ENCODE measurements at places on chromosomes 11 and 22.

- H3K4me1 ChIP-seq, result peaks cover 97% of the 10 kb centered on the region
- DNase-seq, result no peak
- peaks cover 4% of the 10 kb centered on the region for H3K36me3 ChIP-seq
Measured at GRCh38 chr22:23219822-23220484, 39.6 kb downstream of the BCR start.

- no peak overlapping the region for H3K27ac ChIP-seq
- no peaks in the 10 kb centered on the region for H3K4me1 ChIP-seq
- no peaks in the 10 kb centered on the region for H3K36me3 ChIP-seq
- no peak overlapping the region for H3K4me3 ChIP-seq
Measured at GRCh38 chr11:40974186-40974795, 485.2 kb downstream of the LRRC4C start.

DNA sequence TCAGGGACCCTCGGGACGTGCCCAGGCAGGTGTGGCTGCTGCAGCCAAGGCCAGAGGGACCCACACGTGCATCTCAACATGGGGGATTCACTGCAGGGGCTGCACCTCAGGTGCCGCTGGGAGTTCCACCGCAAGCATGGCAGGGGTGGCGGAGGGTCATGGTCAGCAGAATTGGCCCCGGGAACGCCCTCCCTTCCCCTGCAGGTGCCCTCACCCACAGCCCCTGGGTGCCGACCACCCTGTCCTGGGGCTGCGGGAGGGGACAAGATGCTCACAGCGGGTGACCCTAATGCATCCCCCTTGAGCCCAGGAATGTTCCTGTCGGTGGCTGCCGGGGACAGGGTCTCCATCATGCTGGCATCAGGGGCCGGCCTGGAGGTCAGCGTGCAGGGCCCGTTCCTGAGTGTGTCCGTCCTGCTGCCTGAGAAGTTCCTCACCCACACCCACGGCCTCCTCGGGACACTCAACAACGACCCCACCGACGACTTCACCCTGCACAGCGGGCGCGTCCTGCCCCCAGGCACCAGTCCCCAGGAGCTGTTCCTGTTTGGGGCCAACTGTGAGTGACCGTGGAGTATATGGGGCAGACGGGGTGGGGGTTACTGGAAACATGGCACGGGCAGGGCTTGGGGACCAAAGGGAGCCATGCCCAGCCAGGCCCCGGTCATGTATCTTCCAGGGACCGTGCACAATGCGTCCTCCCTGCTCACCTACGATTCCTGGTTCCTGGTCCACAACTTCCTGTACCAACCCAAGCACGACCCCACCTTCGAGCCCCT, 5.8 kb downstream of the SUSD2 start:
- no peaks in the 10 kb centered on the region for H3K27me3 ChIP-seq
- no peak for DNase-seq
- no peak overlapping the region for H3K4me3 ChIP-seq
- no peak overlapping the region for H3K27ac ChIP-seq

DNA sequence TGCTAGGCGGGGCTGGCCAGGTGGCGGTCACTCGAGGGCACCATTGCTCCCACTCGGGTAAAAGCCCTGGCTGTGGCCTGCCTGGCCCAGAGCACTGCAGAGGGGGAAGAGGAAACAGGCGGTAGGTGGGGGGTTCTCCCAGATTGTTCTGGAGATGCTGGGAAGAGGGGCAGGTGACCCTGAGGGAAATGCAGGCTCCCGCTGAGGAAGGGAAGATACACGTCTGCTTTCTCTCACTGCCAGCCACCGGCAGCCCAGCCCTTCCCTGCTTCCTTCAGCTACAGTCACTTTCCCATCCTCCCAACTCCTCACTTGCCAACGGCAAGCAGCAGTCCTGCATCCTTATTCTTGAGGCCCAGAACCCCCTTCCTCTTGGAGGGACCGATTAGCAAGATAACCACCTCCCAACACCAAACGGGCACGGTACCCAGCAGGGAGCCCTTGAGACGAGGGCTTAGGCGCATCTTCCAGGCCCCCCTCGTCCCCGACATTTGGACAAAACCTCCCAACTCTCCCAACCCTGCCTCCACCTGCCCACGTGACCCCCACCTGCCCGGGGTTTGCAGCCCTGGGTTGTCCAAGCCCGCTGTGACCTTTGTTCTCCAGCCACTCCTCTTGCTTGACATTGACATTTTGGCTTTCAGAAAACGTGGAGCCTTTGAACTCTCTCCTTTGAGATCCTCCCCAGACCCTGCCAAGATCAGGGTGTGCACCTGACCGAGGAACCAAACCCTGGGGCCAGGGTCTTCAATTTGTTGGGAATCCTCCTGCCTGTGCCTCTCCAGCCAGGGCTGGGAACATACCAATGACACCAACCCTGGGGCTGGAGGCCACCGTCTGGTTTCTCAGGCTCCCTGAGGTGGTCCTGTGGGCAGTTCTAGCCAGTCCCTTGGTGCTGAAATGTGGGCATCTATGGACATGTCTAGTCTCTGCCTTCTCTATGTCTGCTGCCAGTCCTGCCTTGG, 48.8 kb upstream of the TTLL12 start:
- no peaks in the 10 kb centered on the region for H3K36me3 ChIP-seq
- H3K4me3 ChIP-seq, result no peak overlapping the region
- H3K4me1 ChIP-seq, result no peaks in the 10 kb centered on the region
- H3K27ac ChIP-seq, result no peak overlapping the region

DNA sequence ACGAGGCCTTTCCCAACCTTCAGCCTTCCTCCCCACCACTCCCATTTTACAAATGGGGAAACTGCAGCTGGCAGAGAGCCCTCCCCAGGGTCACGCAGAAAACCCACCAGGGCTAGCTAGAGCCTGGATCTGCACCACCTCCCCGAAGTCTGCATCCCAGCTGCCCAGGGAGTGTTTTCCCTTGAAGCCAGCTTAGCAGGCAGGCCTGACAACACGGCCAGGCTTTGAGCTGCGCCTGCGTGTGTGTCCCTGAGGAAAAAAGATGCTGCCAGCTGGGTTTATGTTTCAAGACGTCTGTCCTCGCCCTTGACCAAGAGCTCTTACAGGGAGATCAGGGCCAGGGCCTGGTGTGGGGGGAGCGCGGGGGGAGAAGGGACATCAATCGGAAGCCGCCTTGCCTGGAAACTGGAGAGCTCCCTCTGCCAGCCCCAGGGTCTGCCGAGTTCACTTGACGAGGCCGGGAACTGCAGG, 20.3 kb downstream of the WNT11 start:
- H3K36me3 ChIP-seq, result no peaks in the 10 kb centered on the region
- no peak for DNase-seq
- H3K4me1 ChIP-seq, result no peaks in the 10 kb centered on the region

- peak overlapping the region; percentile 86 for H3K4me3 ChIP-seq
- DNase-seq, result peak; percentile 18
- H3K4me1 ChIP-seq, result peaks cover 14% of the 10 kb centered on the region
- H3K27me3 ChIP-seq, result no peaks in the 10 kb centered on the region
- H3K36me3 ChIP-seq, result no peaks in the 10 kb centered on the region
Measured at GRCh38 chr11:130070109-130070845, 583 bp downstream of the APLP2 start.

DNA sequence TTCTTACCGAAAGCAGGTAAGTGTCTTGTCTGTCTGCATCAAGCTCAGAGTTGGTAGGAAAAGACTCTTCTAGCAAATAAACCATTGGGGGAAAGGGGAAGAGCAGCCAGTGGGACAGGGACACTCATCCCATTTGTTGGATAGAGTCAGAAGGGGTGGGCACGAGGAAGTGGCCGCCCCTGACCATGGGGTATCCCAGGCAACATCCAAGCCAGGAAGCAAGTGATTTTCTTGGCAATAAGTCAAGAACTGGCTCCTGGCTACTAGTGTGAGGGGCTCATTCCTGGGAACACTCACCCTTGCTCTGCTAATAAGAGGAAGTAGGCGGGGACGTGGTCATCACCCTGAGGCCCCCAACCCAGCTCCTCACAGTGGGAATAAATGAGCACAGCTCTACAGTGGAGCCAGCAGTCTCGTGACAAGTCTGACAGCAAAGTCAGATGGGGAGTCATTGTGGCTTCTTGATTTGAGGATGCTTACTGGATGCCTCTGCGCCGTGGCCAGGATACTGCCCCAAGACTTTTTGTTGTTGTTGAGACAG, 6.7 kb downstream of the SLC25A18 start:
- no peak for DNase-seq
- H3K36me3 ChIP-seq, result no peaks in the 10 kb centered on the region
- H3K27me3 ChIP-seq, result peaks cover 28% of the 10 kb centered on the region

DNA sequence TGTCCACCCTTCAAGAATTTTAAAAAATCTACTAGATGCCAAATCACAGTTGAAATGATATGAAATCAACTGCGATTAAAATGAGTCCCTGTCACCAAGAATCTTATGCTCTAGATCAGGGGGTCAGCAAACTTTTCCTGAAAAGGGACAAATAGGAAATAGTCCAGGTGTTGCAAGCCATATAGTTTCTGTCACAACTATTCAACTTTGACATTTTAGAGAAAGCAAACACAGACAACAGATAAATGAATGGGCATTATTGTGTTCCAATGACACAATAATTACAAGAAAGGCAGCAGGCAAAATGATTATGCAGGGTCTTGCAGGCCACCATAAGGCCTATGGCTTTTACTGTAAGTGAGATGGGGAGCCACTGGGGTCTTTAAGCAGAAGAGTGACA, 58.6 kb downstream of the IMMP1L start:
- H3K27ac ChIP-seq, result no peak overlapping the region
- H3K36me3 ChIP-seq, result peaks cover 3% of the 10 kb centered on the region
- H3K27me3 ChIP-seq, result no peaks in the 10 kb centered on the region
- no peak overlapping the region for H3K4me3 ChIP-seq
- H3K4me1 ChIP-seq, result no peaks in the 10 kb centered on the region
- no peak for DNase-seq

- peak overlapping the region; percentile 41 for H3K27ac ChIP-seq
- peak overlapping the region; percentile 74 for H3K4me3 ChIP-seq
- peaks cover 23% of the 10 kb centered on the region for H3K4me1 ChIP-seq
- H3K27me3 ChIP-seq, result no peaks in the 10 kb centered on the region
Measured at GRCh38 chr11:44949160-44950030, 1.3 kb downstream of the TP53I11 start.

DNA sequence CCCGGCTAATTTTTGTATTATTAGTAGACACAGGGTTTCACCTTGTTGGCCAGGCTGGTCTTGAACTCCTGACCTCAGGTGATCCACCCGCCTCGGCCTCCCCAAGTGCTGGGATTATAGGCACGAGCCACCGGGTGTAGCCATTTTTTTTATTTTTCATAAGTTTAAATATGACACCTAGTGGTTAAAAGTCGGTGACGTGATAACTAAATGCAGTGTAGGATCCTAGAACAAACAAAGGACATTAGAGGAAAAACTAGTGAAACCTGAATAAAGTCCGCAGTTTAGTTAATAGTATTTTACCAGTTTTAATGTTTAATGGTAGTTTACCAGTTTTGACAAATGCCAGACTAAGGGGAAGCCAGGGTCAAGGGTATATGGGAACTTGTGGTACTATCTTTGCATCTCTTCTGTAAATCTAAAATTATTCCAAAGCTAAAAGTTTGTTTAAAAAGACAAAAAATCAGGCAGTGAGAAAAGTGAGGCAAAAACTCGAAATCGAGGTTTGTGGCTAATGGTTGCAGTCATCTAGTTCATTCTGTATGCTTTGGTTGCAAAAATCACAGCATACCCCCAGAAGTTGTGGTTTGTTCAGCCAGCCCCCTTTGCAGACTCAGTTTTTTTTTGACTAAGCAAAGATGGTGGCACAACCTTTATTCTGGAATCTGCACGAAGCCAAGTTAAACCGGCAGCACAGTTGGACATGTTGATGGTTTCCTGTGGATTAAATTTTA, 29.6 kb downstream of the TOM1 start:
- peak overlapping the region; percentile 22 for H3K27ac ChIP-seq
- DNase-seq, result no peak
- H3K36me3 ChIP-seq, result peaks cover 64% of the 10 kb centered on the region
- H3K4me3 ChIP-seq, result peak overlapping the region; percentile 44
- H3K4me1 ChIP-seq, result peaks cover 31% of the 10 kb centered on the region
- H3K27me3 ChIP-seq, result no peaks in the 10 kb centered on the region

DNA sequence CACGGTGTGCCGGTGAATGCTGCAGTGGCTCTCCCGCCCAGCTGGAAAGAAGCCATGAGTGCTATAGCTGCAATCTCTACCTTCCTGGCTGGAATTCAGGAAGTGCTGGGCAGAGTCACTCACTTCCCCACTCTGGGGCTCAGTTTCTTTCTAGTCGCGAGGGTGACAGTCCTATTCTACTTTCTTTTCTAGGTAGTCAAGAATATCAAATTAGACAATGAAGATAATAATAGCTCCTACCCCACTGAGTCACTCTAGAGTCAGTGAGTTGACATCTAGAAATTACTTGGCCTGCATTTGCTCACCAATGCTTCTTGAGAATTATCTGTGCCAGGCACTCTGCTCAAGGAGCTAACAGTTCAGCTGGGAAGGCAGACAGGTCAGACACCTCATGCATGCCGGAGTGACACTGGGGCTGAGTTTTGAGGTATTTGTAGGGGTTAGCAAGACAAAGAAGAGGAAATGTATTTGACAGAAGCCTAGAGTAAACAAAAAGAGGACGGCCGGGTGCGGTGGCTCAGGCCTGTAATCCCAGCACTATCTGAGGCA, 3.2 kb downstream of the CENPM start:
- H3K27ac ChIP-seq, result no peak overlapping the region
- no peak overlapping the region for H3K4me3 ChIP-seq
- H3K27me3 ChIP-seq, result no peaks in the 10 kb centered on the region

- DNase-seq, result no peak
- no peaks in the 10 kb centered on the region for H3K4me1 ChIP-seq
- no peak overlapping the region for H3K4me3 ChIP-seq
- H3K27ac ChIP-seq, result no peak overlapping the region
- H3K27me3 ChIP-seq, result no peaks in the 10 kb centered on the region
Measured at GRCh38 chr11:28701760-28702449, 593.7 kb downstream of the METTL15 start.

- H3K27me3 ChIP-seq, result no peaks in the 10 kb centered on the region
- no peaks in the 10 kb centered on the region for H3K4me1 ChIP-seq
- no peaks in the 10 kb centered on the region for H3K36me3 ChIP-seq
- no peak for DNase-seq
- H3K27ac ChIP-seq, result no peak overlapping the region
Measured at GRCh38 chr11:123047947-123048293, 14.0 kb downstream of the HSPA8 start.

Data from T-cell (primary cell).